CD4-positive, alpha-beta T cell treated with Interleukin-4 for 4 hours (primary cell): ENCODE measurements at places on chromosomes 6 and 20.

GRCh38 chr20:57849521-57850215, 139.9 kb upstream of the PMEPA1 start:
- no peak for DNase-seq

- no peak for DNase-seq
Observed at GRCh38 chr20:44805979-44806620, 4.2 kb downstream of the RIMS4 start.

GRCh38 chr20:47785854-47786764, 828 bp upstream of the SULF2 start:
- no peak for DNase-seq

GRCh38 chr6:40517654-40518053, 69.5 kb downstream of the LRFN2 start:
- DNase-seq = no peak

DNA sequence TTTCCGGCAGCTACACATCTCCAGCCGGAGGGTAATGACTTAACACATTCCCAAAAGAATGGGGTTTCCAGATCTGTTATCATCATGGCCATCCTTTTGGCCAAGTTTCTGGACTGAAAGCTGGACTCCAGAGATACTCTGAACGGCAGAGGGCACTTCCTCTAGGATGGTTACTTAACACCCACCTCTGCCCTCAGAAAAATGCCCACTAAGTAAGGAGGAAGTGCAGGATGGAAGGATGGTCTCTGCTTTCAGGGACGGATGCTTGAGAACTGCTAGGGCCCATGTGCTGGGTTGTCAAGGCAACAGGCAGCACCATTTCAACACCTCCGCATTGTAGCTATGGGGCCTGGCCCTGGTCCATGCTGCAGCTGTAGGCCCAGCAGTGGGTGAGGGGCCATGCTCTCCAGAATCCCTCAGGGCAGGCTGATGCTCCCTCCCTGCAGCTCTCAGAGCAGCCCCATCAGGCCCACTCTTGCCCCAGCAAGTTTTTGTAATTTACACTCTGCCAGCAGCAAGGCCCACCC, 16.5 kb upstream of the TGM3 start:
- no peak for DNase-seq

DNA sequence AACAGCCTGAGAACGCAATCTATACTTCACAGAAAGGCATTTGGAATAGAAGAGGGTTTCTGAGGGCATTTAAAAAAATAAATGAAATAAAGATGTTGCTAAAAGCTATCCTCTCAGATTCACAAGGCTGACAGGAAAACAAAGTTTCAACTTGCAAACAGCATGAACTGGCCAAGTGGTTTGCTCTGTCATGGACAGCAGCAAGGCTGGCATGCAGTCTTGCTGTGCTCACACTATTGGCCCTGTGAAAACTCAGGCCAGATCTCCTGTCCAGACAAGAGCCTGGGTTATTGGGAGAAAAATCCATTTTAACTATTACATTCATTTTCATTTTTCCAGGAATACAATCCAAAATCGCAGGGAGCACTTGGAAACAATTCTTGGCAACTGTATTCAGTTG, 506.2 kb upstream of the SLC35B3 start:
- no peak for DNase-seq

DNA sequence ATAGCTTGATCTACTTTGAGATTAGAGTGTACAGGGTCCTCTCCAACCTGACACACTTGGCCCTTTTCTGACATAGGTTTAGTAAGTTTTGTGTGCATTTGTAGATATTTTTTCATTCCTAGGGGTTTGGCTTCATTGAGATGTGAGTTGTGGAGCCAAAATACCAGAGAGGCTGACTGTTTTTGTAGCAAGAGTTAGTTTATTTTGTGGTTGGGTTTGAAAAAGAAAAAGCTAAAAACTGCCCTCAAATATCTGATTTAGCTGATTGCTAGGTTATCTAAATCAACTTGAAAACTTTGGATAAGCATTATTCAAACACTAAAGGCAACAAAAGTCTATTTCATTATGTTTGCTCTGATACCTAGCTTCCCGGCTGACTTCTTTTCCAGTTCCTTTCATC, 164.7 kb upstream of the CENPW start:
- DNase-seq = no peak

- no peak for DNase-seq
Observed at GRCh38 chr6:151665329-151665728, 142.2 kb upstream of the ESR1 start.

- no peak for DNase-seq
Observed at GRCh38 chr6:34343806-34344205, 48.7 kb downstream of the NUDT3 start.

GRCh38 chr20:846894-847278, 13.4 kb downstream of the FAM110A start:
- peak; percentile 60 for DNase-seq

GRCh38 chr6:5468586-5468985, 207.3 kb downstream of the FARS2 start:
- no peak for DNase-seq

DNA sequence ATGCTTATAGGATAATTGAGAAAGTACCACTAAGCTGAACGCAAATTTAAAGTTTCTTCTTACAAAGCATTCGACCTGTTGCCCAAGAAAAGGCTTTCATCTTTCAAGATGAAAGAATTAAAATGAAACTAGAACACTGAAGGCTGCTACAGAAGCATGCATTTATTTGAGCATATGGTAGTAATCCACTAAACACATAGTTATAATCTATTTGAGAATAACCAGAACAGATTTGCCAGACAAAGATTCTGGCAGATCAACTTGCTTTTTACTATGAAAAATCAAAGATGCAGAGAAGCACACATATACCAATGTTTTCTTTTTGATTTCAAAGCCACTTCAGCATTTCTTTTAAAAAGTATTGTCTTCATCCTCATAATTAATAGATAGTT, 412.2 kb downstream of the UTRN start:
- DNase-seq = no peak

DNA sequence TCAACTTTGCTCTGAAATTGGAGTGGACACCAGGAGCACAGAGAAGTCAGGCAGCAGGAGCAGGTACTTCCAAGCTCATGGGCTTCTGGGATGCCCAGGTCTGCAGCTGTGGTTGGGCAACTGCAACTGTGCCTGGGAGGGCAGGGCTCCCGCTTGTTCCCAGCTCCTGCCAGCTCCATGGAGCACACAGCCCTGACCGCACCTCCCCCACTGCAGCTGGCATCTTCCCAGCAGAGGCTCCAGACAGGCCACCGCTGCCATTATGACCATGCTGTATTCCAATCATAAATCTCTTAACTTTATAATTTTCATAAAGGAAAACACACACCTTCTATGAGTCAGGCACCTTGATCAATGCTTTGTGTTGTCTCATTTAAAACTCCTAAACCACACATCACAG, 36.9 kb downstream of the STK38 start:
- DNase-seq = no peak

- no peak for DNase-seq
Observed at GRCh38 chr6:65938000-65938399, 231.0 kb upstream of the EYS start.

DNA sequence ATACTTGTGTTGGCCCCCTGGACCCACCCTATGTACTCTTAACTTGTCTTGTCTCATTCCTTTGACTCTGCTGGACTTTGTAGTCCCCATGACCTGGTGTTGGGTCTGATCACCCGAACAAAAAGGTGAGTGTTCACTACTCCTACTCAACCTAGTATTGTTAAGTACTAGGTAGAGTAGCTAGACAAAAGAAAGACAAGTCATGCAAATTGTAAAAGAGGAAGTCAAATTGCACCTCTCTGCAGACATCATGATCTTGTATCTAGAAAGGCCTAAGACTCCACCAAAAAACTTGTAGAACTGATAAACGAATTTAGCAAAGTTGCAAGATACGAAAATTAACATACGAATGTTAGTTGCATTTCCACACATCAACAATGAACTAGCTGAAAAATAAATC, 35.7 kb upstream of the ZNF391 start:
- DNase-seq = no peak

- no peak for DNase-seq
Observed at GRCh38 chr20:9117548-9117947, 48.7 kb downstream of the PLCB4 start.

- no peak for DNase-seq
Observed at GRCh38 chr20:62326559-62326958, 23.8 kb downstream of the ADRM1 start.

DNA sequence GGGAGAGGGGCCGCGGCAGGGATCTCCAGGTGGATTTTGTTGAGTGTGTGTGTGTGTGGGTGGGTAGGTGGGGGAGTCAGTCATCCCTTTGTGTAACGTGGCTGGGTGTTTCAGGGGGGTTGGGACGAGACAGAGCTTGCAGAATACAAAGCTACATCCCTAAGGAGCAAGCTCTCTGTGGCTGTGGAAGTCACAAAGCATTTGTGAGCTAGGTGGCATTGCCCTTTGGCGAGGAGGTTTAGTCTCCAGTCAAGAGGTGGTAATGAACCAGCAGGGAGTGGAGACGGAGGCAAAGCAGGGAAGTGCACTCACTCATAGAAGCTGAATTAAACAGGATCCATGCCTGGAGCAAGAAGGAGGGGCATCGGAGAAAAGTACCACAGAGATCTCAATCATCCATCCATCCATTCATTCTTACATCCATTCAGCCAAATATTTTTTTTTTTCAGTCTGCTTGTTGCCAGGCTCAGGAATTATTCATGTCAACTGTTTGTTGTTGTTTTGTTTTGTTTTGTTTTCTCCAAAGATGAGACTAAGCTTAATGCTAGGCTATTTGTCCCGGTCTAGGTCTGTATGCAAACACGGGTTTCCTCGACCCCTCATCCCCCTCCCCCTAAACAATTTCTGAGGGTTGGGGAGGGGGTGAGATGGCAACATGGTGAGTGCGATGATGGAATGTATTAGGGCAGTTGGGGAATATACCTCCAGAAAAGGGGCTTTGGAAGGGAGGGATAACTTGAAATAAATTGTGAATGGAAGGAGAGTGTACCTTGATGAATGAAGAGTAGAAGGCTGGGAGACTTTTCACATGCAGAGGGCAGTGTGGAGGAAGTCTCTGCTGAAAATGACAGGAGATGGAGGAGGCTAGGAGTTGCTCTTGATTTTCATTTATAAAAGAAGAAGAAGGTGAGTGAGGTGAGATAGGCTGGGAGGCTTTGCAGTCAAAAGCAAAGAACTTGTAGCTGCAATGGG, 1.0 kb downstream of the HCRTR2 start:
- DNase-seq = no peak

- no peak for DNase-seq
Observed at GRCh38 chr6:108102965-108103364, 28.4 kb upstream of the OSTM1 start.

DNA sequence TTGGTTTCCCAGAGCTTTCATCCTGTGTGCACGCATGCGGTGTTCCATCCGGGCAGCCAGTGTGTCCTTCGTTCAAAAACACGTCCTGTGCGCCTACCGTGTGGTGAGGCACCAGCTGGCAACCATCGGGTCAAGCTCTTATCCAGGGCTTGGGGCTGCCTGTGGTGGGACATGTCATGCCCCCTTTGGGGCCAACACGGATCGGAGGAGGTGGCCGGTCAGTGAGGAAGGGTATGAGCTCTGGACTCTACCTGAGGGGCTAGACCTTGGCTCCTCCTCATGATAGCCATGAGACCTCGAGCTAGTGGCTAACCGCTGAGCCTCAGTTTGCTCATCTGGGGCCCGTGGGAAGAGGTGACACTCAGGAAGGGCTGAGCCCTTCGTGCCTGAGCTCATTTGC, 158.5 kb upstream of the PMEPA1 start:
- DNase-seq = no peak

DNA sequence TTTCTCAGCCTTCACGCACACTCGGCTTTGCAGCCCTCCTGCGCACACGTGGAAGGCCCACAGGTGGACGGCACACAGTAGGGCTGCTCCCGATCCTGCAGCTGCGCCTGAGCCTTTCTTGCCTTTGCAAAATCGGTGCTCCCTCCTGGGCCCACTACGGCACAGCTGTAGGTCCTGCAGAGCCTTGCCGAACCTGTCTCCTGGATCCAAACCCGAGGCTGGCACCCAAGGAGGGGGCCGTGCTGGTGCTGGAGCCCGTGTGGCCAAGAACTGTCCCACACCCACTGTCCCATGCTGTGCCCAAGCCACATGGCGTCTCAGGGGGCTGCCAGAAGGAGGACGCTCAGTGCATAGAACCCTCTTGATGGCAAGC, 227.4 kb downstream of the TTLL2 start:
- DNase-seq = no peak

GRCh38 chr20:61953037-61954021, 112.4 kb downstream of the TAF4 start:
- DNase-seq = no peak

DNA sequence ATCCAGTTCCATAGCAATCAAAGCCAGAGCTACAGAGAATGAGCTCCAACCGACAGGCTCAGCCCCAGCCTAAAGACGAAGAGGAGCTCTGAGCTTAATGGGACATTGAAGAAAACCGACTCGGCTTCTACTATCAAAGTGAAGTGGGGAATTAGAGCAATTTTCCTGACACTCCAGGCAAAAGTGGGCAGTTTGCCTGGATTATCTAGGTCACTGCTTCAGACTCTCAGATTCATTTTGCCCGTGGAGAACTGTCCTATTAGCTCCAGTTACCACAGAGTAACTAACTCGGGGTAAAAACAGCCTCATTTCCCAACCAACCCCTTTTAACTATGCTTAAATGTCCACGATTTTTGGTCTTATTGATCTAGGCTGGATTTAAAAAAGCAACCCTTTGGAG, 592.1 kb upstream of the NRSN1 start:
- no peak for DNase-seq

GRCh38 chr20:376750-377149, 3.8 kb upstream of the TRIB3 start:
- DNase-seq = no peak

DNA sequence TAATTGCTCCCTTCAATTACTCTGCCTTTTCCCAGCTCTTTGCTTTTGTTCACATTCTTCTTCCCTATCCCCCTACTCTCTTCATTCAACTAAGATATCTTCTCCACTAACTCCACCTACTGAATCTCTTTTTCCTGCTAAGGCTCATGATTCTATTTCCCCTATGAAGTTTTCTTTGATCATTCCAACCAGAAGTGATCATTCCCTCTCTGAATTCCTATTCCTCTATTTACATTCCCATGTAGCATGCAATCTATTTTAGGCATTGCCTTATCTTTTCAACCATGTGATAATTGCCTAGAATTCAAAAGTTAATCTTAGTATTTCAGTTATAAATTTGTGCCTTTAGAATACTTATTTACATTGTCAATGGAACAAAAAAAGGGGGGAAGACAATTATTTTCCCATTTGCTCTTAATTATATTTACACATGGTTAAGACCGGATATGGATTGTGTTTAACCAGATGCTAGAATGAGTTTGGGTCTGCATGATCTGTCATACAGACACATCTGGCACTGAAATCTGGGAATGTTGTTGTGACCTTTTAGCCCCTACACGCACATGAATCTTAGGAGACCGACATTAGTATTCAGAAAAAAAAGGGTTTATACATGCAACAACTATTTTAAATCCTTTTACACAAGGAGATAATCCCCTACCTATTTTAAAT, 20.8 kb downstream of the MOXD1 start:
- DNase-seq = no peak
